ENCODE measurements at places on chromosomes 4 and X.

GRCh38 chrX:21946925-21947641, 6.6 kb downstream of the SMS start:
- DNase-seq, result no peak

- no peak for DNase-seq
Measured at GRCh38 chr4:2923141-2923551, 40.1 kb downstream of the NOP14 start.

DNA sequence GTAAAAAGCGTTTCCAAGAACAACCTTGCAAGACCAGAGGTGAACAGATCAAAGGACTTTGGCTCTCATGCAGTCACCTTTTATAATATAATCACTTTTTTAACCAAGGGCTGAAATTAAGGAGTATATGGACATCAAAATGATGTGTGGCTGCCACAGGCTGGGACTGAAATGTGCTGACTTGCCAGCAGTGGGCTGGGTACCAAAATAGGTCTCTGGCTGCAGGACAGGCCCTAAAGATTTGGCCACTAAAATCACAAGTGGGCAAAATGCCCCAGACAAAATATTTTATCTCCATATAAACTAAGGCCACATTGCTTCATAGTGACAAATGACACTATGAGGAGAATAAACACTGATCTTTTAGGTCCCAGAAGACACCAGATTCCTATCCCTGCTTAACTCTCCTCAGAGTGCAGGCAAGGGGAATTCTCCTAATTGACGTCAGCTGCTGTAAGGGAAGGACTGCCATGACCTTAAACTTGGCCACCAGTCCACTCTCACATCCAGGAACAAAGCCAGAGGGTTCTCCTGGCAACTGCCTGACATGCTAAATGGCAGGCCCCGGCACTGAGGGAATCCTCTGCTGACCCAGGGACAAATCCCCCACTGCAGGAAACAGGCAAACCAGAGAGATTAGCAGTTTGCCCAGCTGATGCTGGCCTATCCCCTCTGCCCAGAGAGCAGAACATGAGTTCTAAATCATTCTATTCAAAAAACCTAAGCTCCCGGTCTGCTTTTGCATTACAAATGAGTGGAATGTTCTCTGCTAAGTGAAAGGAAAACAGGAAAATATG, 155.8 kb downstream of the PPP3CA start:
- peak; percentile 31 for DNase-seq

GRCh38 chr4:128159967-128160366, 98.9 kb downstream of the LARP1B start:
- DNase-seq, result no peak

- DNase-seq, result peak; percentile 27
Measured at GRCh38 chr4:54659313-54659712, 1.6 kb downstream of the KIT start.

- no peak for DNase-seq
Measured at GRCh38 chr4:48078862-48079655, 55.0 kb downstream of the TXK start.

DNA sequence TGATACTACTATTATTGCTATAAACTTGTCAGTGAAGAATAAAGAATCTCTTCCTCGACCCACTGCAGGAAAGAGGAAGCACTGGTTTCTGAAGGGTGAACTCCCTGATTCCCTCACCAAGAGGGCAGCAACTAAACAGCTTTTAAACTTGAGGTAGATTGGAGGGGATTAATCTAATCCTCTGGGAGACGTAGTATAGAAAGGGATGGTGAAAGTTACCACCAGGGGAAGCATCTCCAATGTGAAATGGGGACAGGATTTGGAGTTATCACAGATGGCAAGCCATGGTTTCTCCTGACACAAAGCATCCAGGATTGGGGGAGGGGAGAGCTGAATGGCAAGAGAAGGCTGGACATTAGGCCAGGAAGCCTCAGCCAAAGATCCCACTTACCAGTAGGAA, 62.7 kb upstream of the PTPN13 start:
- DNase-seq, result no peak

DNA sequence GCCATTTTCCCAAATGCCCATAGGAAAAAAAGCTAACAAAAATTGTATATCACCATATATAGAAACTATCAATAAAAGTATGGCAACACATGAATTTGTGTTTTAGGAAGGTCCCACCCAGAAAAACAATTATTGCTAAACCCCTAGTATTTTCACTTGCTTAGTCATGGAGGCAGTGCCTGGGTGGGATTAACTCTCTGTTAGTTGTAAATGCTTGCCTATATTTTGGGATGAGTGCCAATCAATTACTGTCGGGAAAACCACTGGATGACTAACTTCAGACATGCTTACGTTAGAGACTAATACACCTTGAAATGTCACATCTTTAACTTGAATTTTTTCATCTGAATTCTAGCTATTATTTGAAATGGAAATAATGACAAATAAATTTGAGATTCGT, 33.9 kb downstream of the TMPRSS11A start:
- no peak for DNase-seq

DNA sequence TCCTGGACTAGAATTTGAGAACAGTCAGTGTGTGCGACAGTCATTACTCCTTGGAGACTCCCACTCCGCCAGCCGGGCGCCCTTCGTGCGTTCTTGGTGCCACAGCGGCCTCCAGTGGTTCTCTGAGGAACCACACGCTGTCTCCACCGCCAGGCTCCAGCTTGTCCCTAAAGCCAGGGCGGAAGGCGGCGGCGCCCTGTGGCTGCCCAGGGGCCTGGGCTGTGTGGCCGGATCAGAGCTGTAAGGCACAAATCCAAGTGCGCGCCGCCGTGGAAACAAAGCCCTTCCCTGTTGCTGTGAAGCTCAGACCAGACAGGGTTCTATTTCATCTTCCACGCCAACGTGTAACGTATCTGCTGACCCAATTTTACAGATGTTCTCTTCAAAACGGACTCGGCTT, 34.2 kb downstream of the IDS start:
- DNase-seq, result peak; percentile 57

DNA sequence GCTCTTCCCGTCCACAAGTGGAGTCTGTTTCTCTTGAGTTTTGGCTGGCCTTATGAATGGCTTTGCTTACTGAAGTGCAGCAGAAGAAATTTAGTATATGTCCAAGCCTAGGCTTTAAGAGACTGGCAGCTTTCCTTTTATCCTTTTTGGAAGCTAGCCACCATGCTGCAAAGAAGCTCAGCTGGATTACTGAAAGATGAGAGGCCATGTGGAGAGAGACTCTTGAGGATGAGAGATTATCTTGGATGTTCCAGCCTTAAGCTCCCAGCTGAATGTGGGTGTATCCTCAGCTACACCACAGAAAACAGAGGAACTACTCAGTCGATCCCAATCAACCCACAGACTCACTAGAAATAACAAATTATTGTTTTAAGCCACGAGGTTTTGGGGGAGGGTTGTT, 12.5 kb downstream of the CCNG2 start:
- no peak for DNase-seq

GRCh38 chr4:42638993-42639392, 17.9 kb downstream of the ATP8A1 start:
- no peak for DNase-seq

Data from large intestine (tissue), 12 donors.